ENCODE measurements at places on chromosomes 13 and 19.

GRCh38 chr13:57270493-57270892 lies 103.5 kb downstream of the PRR20E start:
- no peak for DNase-seq

DNA sequence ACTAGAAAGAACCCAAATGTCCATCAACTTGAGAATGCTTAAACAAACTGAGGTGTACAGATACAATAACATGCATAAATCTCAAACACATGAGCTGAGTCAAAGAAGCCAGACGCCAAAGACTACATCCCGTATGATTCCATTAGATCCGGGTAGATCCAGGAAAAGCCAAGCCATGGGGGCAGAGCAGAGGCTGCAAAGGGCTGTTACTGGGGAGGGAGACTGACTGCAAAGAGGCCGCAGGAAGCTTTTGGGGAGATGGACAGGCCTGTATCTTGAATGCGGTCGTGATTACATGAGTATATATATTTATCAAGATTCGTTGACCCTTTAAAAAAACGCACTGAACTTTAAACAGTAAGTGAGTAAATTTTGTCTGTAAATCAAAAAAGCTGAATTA lies 28.7 kb downstream of the GGACT start:
- no peak for DNase-seq

- DNase-seq: no peak
Measured at GRCh38 chr19:13872695-13873389, 4.1 kb upstream of the NANOS3 start.

- peak; percentile 74 for DNase-seq
Measured at GRCh38 chr19:40464059-40465024, 1.2 kb downstream of the BLVRB start.

DNA sequence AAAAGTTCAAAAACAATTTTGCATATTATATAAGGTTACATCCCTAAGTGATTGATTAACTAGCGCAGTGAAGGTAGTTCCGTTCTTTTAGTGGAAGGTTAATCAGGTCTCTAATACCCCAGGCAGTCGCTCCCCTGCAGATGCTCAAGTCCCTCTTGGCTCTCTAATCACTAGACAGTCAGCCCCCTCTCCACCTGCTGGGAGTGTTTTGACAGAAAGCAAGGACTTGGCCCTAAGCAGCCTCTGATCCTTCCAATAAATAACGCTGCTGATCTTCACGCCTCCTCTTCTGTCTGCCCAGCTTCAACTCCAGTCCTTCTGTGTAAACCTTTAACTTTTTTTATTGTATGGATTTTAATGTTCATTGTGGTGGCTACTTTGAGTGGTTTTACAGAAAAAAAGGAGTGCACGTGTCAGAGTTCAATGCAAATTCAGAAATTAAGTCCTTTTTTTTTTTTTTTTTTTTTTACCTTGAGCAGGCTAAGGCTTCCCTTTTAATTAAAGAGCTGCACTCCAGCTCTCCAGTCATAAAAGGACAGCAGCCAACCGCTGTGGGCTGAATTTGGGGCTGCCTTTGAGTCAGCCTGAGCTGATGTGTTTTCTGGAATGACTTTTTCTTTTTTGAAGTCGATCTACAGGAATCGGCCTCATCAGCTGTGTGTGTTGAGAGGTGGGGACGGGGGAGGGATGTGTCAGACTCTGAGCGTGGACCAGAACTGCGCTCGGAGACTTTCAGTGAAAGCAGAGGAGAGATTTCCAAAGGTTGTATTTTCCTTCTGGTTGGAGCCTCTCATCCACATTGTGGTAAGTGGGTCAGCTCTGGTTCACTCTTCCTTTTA lies 33.8 kb upstream of the MYO16 start:
- no peak for DNase-seq

DNA sequence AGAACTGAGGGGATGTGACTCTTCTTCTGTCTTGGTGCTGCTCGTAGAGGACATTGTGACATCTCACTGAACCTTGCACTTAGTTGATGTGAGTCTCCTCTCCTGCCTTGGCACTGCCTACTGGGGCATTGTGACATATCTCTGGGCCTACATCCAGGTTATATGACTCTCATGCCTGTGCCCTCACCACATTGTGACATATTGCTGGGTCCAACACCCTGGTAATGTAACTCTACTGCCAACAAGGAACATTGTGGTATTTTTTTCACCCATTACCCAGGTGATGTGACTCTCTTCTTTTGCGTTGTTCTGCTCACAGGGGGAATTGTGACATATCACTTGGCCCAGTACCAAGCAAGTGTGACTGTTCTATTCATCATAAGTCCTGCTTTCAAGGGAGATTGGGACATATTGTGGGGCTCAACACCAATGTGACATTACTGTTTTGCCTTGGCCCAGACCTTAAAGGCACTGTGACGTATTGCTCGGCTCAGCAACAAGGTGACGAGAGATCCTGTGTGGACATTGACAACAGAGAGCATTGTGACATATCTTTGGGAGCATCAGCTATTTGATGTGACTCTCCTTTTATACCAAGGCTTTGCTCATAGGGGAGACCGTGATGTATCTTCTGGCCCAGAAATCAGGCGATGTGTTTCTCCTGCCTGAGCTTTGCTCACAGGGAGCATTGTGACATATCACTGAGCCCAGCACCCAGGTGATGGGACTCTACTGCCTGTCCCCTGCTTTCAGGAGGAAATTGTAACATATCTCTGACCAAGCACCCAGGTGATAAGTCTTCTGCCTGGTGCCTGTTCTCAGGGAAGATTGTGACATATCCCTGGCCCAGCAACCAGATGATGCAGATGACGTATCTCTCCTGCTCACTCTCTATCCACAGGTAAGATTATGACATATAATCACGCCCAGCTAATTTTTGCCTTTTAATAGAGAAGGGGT lies 12.2 kb upstream of the ZNF429 start:
- no peak for DNase-seq

GRCh38 chr13:82165396-82166174 lies 1716.7 kb downstream of the SLITRK1 start:
- no peak for DNase-seq

GRCh38 chr19:7268705-7269098 lies 25.5 kb downstream of the INSR start:
- DNase-seq: no peak

- no peak for DNase-seq
Measured at GRCh38 chr13:36737524-36738083, 63.8 kb downstream of the SERTM1 start.

GRCh38 chr13:28409648-28410047 lies 85.3 kb downstream of the FLT1 start:
- DNase-seq: no peak

DNA sequence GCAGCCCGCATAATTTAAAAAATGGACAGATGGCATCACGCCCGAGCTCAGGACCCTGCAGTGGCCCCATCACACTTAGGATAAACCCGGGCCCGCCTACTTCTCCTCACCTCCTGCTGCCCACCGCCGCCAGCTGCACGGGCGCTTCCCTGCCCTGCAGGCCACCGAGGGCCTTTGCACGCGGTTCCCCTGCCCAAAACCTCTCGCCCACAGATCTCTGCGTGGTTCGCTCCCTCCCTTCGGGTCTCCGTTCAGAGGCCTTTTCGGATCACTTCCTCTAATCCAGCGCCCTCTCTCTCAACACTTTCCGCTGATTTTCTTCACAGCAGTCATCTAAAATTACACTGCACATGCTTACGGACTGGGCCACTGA lies 1.8 kb downstream of the SHISA7 start:
- DNase-seq: no peak

DNA sequence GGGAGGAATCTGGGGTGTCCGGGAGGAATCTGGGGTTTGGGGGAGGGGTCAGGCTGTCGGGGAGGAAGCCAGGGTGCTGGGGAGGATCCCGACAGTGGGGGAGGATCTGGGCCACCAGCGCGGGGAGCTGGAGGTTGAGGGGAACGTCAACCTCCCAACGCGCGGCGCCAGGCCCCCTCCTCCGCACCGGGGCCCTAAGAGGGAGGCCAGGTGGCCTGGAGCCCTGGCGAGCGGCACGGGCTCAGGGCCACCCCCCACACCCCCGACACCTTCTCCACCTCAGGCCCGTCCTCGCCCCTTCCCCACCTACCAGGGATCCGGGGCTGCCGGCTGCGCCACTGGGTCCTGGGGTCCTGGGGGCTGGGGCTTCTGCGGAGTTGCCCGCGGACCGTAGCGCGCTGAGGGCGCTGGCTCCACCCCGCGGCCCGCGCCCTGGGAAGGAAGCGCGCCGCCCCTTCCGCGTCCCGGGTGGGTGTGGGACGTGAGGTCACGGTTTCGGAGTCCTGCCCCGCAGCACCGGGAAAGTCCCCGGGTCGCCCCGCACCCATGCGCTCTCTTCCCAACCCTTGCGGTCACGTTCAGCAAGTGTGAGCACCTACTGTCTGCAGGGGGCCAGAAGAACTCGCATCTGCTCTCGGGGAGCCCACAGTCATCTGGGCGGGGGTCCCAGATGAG lies at the start of gene TICAM1:
Gene TICAM1, minus strand, starts transcription at position 409 of the 675 bp plus-strand sequence. CDS start 13,335 bp downstream, outside the sequence.
- peak; percentile 16 for DNase-seq

- no peak for DNase-seq
Measured at GRCh38 chr13:101698400-101698799, 245.9 kb downstream of the ITGBL1 start.

DNA sequence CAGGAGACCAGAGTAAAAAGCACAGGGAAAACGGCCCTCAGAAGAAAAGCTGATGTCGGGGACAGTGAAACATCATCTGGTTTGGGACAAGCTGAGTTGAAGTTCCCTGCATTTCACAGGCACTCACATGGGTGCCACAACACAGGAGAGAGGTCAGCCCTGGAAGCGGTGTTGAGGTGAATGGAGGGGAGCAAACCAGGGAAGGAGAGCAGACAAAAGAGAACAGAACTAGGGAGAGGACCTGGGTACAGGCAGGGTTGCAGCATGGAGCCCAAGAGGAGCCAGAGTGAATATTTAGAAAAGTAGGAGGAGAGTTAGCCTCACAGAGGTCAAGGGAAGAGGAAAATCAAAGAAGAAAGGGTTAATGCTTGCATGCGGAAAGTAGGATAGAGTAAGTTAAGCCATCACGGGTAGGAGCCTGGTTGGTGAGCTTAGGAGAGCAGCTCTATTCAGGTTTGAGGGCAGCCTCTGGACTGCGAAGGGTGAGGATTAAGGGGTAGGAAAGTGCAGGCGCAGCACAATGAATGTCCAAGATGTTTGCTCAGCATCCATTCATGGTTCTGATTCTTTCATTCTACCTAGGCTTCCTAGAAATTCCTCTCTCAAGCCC lies 15.5 kb downstream of the FAM216B start:
- no peak for DNase-seq

DNA sequence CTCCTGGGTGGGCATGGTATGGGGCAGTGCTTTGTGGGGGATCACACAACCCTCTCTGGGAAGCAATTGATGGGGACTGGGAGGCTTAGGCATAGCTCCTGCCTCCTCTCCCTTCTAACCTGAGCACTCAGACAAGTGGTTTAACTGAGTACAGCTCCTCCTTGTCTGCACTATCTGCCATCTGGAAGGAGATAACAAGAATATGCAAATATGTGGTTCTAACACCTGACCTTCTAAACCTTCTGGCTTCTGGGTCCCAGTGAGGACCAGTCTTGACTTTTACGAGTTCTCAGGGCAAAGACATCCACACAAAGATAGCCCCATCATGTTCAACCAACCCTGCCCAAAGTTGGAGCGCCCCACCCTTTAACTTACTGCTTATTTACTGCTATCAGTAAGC lies 381.0 kb upstream of the TSHZ3 start:
- DNase-seq: no peak
